ENCODE measurements at places on chromosomes 1 and 21.

GRCh38 chr1:112544011-112544688 is 35.4 kb downstream of the WNT2B start:
- DNase-seq, result no peak

DNA sequence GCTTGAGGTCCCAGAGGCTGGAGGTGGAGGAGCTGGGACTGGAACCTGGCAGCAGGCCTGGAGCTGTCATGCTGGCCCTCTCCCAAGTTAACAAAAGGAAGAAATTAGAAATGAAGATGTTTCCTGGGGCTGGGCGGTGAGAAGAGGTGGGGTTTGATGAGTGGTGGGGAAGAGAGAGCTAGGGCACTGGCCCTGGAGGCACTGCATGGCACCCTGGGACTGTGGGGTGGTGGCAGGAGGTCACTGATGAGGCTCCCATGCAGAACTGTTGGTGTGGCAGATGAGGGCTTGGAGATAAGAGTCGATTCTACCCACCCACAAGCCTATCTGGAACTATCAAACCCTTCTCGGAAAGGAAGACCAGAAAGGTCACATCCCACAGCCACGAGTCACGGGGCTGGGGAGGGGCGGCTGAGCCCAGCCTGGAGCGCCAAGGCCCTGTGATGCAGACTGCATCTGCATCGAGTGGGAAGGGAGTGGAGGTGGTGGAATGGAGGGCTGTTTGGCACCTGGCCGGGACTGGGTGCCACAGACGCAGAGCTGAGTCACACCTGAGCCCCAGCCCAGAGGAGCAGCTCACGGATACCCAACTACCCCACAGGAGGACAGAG is 29.4 kb downstream of the MRPL37 start:
- no peak for DNase-seq

DNA sequence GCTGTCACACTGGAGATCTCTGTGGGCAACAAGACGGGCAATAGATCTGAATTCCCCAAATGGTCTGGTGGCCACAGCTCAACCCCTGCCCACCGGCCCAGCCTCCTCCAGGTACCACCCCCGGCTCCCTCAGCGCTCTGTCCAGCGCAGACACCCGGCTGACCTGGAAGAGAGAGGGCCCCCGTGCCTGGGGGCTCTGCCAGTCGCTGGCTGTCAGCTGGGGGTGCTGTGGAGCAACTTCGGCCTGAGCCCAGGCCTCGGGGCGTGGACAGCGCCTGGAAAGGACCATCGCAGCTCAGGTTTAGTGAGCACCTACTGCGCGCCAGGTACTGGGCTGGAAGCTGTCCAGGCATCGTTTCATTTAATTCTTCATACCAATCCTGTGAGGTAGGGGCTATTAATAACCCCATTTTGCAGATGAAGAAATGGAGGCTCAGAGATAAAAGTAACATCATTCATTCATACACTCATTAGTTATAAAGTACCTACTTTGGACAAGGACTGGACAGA is 51.0 kb downstream of the AHDC1 start:
- DNase-seq, result no peak

- no peak for DNase-seq
Observed at GRCh38 chr1:76496871-76497270, 370.4 kb upstream of the ST6GALNAC5 start.

- no peak for DNase-seq
Observed at GRCh38 chr1:167270349-167271092, 49.8 kb downstream of the POU2F1 start.

GRCh38 chr1:163875200-163875926 is 553.6 kb downstream of the NUF2 start:
- no peak for DNase-seq

DNA sequence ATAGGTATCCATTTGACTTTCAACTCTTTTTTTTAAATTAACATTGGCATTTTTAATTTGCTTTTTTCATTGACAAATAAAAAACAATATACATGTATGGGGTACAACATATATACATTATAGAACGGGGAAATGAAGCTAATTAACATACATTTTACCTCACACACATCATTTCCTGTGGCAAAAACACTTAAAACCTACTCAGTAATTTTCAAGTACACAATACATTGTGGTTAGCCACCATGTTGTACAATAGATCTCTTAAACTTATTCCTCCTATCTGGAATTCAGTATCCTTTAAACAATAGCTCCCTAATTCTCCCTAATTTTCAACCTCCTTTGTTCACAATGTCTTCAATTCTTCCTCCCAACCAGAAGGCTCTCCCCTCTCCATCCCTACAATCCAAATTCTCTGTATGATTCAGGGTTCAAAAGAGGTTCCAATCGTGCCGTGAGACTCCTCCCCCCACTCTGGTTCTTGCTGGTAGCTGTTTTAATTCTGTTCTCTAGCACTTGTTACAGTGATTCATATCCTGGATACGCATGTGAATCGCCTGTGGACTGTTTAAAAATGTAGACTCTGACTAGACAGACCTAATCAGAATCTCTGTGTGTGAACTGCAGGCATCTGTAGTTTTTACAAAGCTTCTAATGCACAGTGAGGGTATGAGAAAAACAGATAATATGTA is 87.6 kb upstream of the DUSP10 start:
- no peak for DNase-seq

DNA sequence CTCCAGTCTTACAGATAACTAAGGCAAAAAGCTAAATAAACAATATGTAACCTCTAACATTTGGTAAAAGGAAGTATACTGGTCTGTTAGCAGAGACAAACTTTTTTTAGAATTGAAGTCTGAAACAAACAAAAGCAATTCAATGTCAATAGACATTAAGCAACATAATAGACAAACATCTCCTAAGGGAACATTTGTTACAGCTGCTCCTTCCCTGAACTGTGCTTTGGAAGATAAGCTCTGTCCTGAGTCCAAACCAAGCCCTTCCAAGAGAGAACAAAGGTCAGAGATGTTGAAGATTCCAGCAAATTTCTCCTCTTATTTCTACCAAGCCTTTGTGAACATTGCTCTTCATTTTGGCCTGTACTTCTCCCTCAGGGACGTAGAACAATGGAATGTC is 25.3 kb downstream of the FMO2 start:
- DNase-seq, result no peak

DNA sequence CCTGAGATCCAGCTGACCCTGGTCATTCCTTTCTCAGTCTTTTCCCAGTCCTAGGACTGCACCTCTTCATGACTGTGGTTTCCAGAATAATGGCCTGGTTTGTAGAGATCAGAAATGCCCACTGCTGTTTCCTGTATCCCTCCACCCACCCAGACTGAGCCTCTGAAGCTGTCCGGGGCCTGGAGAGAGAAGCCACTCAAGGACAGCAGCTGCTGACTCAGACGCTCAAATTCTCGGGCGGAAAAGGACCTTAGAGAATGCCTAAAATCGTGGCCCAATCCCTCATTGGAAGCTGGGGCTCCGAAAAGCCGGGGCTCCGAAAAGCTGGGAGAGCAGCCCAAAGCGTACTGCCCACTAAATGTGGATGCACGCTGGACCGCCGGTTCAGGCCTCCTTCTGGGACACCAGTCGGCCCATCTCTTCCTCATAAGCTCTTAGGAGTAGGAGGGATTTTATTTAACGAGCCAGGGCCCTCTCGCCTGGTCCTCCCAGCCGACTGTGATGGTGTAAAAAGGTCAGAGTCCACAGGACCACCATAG is 7.8 kb upstream of the GPR61 start:
- DNase-seq, result no peak

GRCh38 chr1:222976453-222976852 is 161.6 kb downstream of the DISP1 start:
- no peak for DNase-seq

GRCh38 chr1:200708769-200709168 is 29.9 kb upstream of the CAMSAP2 start:
- no peak for DNase-seq

- DNase-seq, result no peak
Observed at GRCh38 chr1:219560856-219561255, 52.0 kb downstream of the ZC3H11B start.

GRCh38 chr21:38688068-38688467 is 117.7 kb upstream of the ETS2 start:
- no peak for DNase-seq

- no peak for DNase-seq
Observed at GRCh38 chr21:44078411-44078981, 28.7 kb upstream of the PWP2 start.

- no peak for DNase-seq
Observed at GRCh38 chr1:42586016-42586415, 72.2 kb upstream of the PPIH start.

DNA sequence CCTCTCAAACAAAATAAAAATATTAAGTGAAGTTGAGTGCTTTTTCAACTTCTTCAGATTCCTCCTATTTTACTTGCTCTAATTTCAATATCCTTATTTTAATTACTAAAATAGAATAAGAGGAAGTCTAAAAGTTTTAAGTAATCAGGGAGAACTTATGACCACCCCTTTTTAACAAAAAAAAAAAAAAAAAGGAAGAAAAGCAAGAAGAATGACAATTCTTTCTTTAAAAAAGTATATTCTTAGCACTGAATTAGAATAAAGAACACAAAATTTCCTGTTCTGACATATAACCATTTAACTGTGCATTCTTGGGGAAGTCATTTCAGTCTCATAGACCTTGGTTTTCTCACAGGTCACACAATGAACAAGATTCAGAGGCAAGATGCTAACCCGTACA is 46.8 kb downstream of the SAMSN1 start:
- no peak for DNase-seq

GRCh38 chr1:19824541-19824940 is 9.5 kb upstream of the RNF186 start:
- DNase-seq, result no peak

DNA sequence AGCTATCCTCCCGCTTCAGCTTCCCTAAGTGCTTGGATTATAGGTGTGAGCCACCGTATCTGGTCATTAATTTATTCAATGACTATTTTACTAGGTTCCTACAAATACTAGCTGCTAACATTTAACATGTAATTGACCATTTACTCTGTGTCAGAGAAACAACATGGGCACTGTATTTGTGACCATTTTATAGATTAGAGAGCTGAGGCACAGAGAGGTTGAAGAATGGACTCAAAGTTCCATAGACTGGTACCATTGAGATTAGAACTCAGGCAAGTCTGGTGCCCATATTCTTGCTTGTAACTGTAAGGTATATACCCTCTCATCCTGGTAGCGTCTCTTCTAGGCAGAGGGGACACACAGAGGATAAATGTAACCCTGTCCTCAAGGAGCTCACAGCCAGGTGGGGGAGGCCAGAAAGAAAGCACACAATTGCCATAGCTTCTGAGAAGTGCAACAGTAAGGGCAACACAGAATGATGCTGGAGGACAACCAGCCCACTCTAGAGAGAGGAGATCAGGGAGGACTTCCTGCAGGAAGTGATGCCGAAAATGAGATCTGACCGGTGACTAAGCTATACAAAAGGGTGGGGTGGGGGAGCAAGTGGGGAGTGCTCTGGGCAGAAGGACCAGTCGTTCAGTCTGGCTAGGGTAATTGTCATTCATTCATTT is 3.8 kb downstream of the SRARP start:
- no peak for DNase-seq

DNA sequence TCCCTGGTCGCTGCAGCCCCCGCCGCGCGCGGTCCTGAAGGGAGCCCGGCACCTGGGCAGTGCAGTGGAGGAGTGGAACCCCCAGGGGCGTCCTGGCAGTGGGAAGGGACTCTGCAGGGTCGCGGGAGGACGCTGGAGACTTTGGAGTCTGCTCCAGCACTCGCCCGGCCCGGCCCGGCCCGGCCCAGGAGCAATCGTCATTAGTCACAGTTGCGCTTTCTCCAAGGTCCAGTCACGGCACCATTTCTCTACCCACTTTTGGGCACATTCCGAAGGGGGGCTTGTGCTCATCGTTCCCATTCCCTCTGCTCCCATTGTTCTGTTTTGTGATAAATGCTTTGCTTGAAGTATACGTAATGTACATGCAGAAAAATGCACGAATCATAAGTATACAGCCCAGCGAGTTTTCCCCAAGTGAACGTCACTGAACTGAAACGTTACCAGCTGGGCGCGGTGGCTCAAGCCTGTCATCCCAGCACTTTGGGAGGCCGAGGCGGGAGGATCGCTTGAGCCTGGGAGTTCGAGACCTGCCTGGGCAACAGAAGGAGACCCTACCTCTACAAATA is 999 bp downstream of the THAP3 start:
- no peak for DNase-seq

GRCh38 chr1:50300297-50300696 is 122.9 kb downstream of the DMRTA2 start:
- DNase-seq, result no peak

- DNase-seq, result no peak
Observed at GRCh38 chr1:1985375-1986050, 18.1 kb downstream of the CFAP74 start.
